Diencephalon (tissue), 1 donor: ENCODE measurements at places on chromosomes 16 and 17. TPM values are rescaled to one million over a fixed set of nuclear protein-coding genes. Genes with fewer than 3 reads are reported as not detected.

NSF gene
- 216 TPM for total RNA-seq

RND2 gene
- 28.4 TPM for total RNA-seq

TEKT5 gene
- total RNA-seq: 1.2 TPM

MIEN1 gene
- total RNA-seq: 14.1 TPM

CCL3 gene
- 1.6 TPM for total RNA-seq

ELMO3 gene
- total RNA-seq: 0.69 TPM

STAT5A gene
- total RNA-seq: 3.7 TPM

DPEP2 gene
- 1.4 TPM for total RNA-seq

OR3A2 gene
- 9.7 TPM for total RNA-seq

GRAP gene
- 4.8 TPM for total RNA-seq
